ENCODE measurements at places on chromosomes 13 and 19. TPM values are rescaled to one million over a fixed set of nuclear protein-coding genes. Genes with fewer than 3 reads are reported as not detected.

- no peak overlapping the region for H3K4me3 ChIP-seq
- no peaks in the 10 kb centered on the region for H3K4me1 ChIP-seq
- H3K27ac ChIP-seq: no peak overlapping the region
- H3K27me3 ChIP-seq: no peaks in the 10 kb centered on the region
- no peaks in the 10 kb centered on the region for H3K36me3 ChIP-seq
- no peak for DNase-seq
Observed at GRCh38 chr13:107035778-107036177, 467.8 kb upstream of the ARGLU1 start.

- no peak for DNase-seq
- H3K27me3 ChIP-seq: peaks cover 27% of the 10 kb centered on the region
- no peak overlapping the region for H3K27ac ChIP-seq
- no peak overlapping the region for H3K4me3 ChIP-seq
- no peaks in the 10 kb centered on the region for H3K36me3 ChIP-seq
- H3K4me1 ChIP-seq: peaks cover 30% of the 10 kb centered on the region
Observed at GRCh38 chr19:1062387-1063029, 4.5 kb upstream of the ARHGAP45 start.

The RFPL4A gene
- total RNA-seq: not detected

The TYROBP gene
- total RNA-seq: 52.4 TPM

DNA sequence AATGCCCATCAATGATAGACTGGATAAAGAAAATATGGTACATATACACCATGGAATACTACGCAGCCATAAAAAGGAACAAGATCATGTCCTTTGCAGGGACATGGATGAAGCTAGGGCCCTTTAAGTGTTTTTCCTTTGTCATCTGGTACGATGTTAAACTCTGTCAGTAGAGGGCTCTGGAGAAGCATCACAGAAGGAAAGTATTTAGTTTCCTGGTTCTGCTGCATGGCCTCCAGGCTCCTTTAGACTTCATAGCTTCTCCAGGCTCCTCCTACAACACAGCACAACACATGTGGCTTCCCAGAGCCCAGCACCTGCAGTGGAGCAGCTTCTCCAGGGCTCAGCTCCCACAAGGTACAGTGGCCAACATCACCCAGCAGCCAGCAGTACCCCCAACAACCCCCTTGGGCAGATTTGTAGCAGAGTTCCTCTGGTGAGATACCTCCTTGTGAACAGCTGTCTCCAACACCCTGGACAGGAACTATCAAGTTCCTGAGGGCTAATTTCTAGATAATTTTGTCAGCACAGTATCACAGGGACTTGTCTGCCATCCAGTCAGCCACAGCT lies 63.4 kb downstream of the KCTD12 start:
- H3K4me3 ChIP-seq: no peak overlapping the region
- no peak overlapping the region for H3K27ac ChIP-seq
- no peaks in the 10 kb centered on the region for H3K4me1 ChIP-seq
- no peaks in the 10 kb centered on the region for H3K27me3 ChIP-seq
- no peak for DNase-seq

The LRRC4B gene
- total RNA-seq: 12.5 TPM

The OLFM2 gene
- 17.1 TPM for total RNA-seq

GRCh38 chr13:52361225-52361624 lies 44.7 kb downstream of the THSD1 start:
- H3K4me3 ChIP-seq: no peak overlapping the region
- no peaks in the 10 kb centered on the region for H3K4me1 ChIP-seq
- no peaks in the 10 kb centered on the region for H3K36me3 ChIP-seq
- H3K27ac ChIP-seq: no peak overlapping the region

The SHD gene
- not detected for total RNA-seq

DNA sequence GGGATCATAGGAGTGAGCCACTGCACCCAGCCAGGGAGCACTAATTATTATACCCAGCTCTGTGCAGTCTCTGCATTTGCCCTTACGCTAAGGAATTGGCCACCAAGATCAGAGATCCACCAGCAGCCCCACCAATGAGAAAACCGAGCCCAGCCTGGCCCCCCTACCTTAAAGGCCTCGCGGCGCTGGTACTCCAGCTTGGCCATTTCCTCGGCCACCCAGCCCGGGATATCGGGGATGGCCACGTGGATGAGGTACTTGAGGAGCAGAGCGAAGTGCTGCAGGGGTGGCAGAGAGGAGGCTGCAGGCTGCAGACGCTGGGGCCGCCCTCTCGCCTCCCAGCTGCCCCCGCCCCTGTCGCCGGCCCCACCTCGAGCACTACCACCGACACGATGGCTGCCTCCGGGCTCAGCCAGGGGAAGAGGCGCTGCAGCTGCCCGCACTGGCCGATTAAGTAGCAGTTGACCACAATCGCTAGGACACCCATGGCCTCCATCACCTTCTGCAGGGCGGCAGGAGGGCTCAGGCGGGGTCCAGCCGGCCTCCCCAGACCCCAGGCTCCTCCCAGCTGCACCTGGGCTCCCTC lies 7.5 kb downstream of the ANO8 start:
- no peak overlapping the region for H3K27ac ChIP-seq
- DNase-seq: no peak
- H3K4me3 ChIP-seq: no peak overlapping the region
- peaks cover 51% of the 10 kb centered on the region for H3K4me1 ChIP-seq

The S1PR2 gene
- total RNA-seq: 14.5 TPM

The DKKL1 gene
- total RNA-seq: 0.40 TPM

GRCh38 chr19:6710273-6711077 lies 10.0 kb downstream of the C3 start:
- no peak overlapping the region for H3K4me3 ChIP-seq
- H3K36me3 ChIP-seq: peaks cover 8% of the 10 kb centered on the region
- H3K27ac ChIP-seq: no peak overlapping the region
- no peak for DNase-seq

DNA sequence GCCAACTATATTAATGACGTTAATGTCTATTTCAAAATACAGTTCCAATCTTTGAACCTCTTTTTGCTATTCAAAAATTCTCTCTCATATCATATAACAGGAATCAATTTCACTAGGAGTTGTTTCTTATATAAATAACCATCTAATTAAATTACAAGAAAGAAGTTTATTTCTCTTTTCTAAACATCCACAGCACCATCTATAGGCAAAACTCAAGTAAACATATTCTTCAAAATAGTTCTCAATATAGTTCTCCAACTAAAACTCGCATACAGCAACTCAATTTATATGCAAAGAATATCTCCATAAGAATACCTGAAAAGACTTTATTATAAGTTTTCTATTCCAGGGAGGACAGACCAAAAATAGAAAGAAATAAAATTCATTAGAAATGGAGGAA lies 65.6 kb downstream of the RBM26 start:
- peaks cover 86% of the 10 kb centered on the region for H3K36me3 ChIP-seq
- no peak for DNase-seq
- H3K27ac ChIP-seq: no peak overlapping the region
- no peaks in the 10 kb centered on the region for H3K27me3 ChIP-seq

- DNase-seq: peak; percentile 60
- no peaks in the 10 kb centered on the region for H3K36me3 ChIP-seq
- no peak overlapping the region for H3K27ac ChIP-seq
- no peak overlapping the region for H3K4me3 ChIP-seq
Observed at GRCh38 chr13:25493931-25494640, 122.3 kb downstream of the ATP8A2 start.

- H3K27me3 ChIP-seq: peaks cover 4% of the 10 kb centered on the region
- no peaks in the 10 kb centered on the region for H3K4me1 ChIP-seq
- H3K27ac ChIP-seq: no peak overlapping the region
- no peak overlapping the region for H3K4me3 ChIP-seq
Observed at GRCh38 chr19:53311044-53311443, 22.5 kb upstream of the ZNF845 start.

DNA sequence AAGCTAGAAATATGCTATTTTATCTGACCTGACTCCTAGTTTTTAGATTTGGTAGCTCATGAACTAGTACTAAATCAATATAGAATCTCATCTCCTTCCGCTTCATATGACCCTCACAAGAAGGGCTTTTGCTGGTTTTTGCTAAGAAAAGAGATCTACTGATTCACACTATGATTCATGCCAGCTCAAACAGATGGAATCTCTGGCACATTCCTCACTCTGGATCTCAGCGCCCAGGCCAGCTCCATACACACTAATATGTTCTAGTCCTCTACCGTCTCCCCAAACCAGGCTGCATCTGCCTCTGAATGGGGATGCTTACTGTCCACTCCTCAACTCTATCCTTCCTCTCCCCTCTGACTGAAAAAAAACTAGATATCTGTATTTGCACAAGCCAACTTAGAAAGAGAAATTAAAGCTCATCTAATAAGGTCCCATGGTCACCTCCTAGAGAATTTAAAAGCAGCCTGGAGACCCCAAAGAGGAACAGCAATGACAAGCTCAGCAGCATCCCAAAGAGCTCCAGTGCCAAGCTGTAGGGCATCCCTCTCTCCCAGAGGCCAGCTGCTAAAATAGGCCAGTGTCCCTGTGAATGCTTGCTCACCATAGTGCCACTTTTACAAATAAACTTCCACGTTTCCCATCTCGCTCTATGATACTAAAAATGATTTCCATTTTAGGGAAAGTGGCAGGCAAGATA lies 74.9 kb downstream of the LHFPL6 start:
- H3K4me1 ChIP-seq: peaks cover 42% of the 10 kb centered on the region
- H3K27ac ChIP-seq: peak overlapping the region; percentile 21
- DNase-seq: no peak
- no peak overlapping the region for H3K4me3 ChIP-seq
- no peaks in the 10 kb centered on the region for H3K36me3 ChIP-seq

The KLF1 gene
- not detected for total RNA-seq

GRCh38 chr13:110525328-110526319 lies 35.9 kb downstream of the RAB20 start:
- DNase-seq: no peak
- peak overlapping the region; percentile 41 for H3K27ac ChIP-seq
- no peaks in the 10 kb centered on the region for H3K27me3 ChIP-seq
- H3K36me3 ChIP-seq: peaks cover 13% of the 10 kb centered on the region
- peaks cover 69% of the 10 kb centered on the region for H3K4me1 ChIP-seq
- no peak overlapping the region for H3K4me3 ChIP-seq

The IZUMO2 gene
- total RNA-seq: not detected

- H3K36me3 ChIP-seq: no peaks in the 10 kb centered on the region
- H3K27ac ChIP-seq: no peak overlapping the region
Observed at GRCh38 chr13:104984296-104984818, 1551.1 kb downstream of the EFNB2 start.

The ERCC1 gene
- 75.5 TPM for total RNA-seq

DNA sequence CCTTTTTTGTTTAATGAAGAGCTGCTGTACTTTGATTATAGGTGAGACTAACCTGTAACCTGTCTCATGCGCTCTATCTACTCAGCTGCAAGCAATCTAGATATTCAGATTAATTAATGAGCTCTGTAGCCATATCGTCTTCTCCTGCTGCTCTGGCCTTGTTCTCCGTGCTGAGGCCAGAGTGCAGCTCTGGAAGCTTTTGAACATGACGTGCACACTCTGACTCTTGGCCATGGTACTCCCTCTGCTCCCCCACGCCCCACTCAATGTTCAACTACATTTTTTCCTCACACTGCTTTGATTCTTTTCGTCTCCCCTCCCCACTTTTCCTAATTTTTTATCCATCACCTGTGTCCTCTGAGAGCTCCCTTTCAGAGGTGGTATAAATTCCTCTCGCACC lies 751.8 kb downstream of the FGF9 start:
- H3K4me1 ChIP-seq: no peaks in the 10 kb centered on the region
- H3K36me3 ChIP-seq: no peaks in the 10 kb centered on the region
- H3K27me3 ChIP-seq: no peaks in the 10 kb centered on the region

The PIN1 gene
- 183 TPM for total RNA-seq

The PPP1R13L gene
- total RNA-seq: 7.9 TPM

DNA sequence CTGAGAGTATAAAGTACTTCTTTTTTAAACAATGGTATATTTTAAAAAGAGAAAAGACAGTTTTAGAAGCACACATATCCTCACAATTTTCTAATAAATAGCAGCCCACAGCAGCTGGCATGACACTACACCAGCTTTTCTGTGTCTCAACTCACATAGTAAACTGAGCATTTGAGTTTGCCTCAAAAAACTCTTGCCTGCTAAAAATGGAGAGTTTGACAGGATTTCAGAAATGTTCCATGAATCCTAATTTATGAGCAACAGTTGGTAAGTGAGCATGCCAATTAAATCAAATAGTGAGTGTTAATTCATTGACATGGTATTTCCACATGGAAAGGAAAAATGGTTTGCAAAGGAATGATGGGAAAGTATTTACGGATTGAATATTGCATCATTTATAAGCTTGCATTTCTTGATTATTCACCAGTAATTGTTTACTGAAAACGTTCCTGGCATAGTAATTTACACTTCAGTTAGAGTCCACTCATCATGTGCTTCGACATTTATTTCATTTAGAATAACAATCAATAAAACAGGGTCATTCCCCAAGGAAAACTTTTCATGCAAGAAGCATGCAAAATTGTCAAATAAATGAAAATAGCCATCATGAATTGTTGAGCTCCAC lies 323.0 kb downstream of the EFNB2 start:
- no peaks in the 10 kb centered on the region for H3K4me1 ChIP-seq
- no peak overlapping the region for H3K27ac ChIP-seq
- H3K27me3 ChIP-seq: no peaks in the 10 kb centered on the region
- DNase-seq: no peak

- DNase-seq: no peak
- H3K36me3 ChIP-seq: peaks cover 55% of the 10 kb centered on the region
Observed at GRCh38 chr19:48735031-48735615, 5.3 kb downstream of the RASIP1 start.

GRCh38 chr19:2490659-2491058 lies 14.7 kb downstream of the GADD45B start:
- no peaks in the 10 kb centered on the region for H3K27me3 ChIP-seq
- no peak overlapping the region for H3K4me3 ChIP-seq
- no peaks in the 10 kb centered on the region for H3K36me3 ChIP-seq
- no peak for DNase-seq
- H3K4me1 ChIP-seq: peaks cover 69% of the 10 kb centered on the region

- no peak overlapping the region for H3K4me3 ChIP-seq
- H3K27ac ChIP-seq: no peak overlapping the region
- no peaks in the 10 kb centered on the region for H3K36me3 ChIP-seq
- no peak for DNase-seq
- no peaks in the 10 kb centered on the region for H3K27me3 ChIP-seq
Observed at GRCh38 chr13:58617880-58618665, 986.5 kb downstream of the PCDH17 start.

- H3K36me3 ChIP-seq: no peaks in the 10 kb centered on the region
- no peaks in the 10 kb centered on the region for H3K4me1 ChIP-seq
- H3K27ac ChIP-seq: no peak overlapping the region
- DNase-seq: no peak
Observed at GRCh38 chr19:39936020-39936419, 1.6 kb upstream of the FCGBP start.

The ABHD8 gene
- total RNA-seq: 35.4 TPM

- no peak for DNase-seq
- peaks cover 47% of the 10 kb centered on the region for H3K4me1 ChIP-seq
- H3K4me3 ChIP-seq: no peak overlapping the region
- H3K36me3 ChIP-seq: no peaks in the 10 kb centered on the region
Observed at GRCh38 chr19:19420570-19421298, 15.3 kb downstream of the GATAD2A start.

The OSCAR gene
- total RNA-seq: 0.29 TPM

- H3K4me3 ChIP-seq: no peak overlapping the region
- DNase-seq: no peak
- no peak overlapping the region for H3K27ac ChIP-seq
- H3K36me3 ChIP-seq: no peaks in the 10 kb centered on the region
- no peaks in the 10 kb centered on the region for H3K4me1 ChIP-seq
Observed at GRCh38 chr19:33718651-33719254, 77.9 kb upstream of the KCTD15 start.

The ZNF665 gene
- 3.8 TPM for total RNA-seq

The CD177 gene
- total RNA-seq: 4.3 TPM

The SLC5A5 gene
- not detected for total RNA-seq
